ENCODE measurements at places on chromosomes 12 and 14.

DNA sequence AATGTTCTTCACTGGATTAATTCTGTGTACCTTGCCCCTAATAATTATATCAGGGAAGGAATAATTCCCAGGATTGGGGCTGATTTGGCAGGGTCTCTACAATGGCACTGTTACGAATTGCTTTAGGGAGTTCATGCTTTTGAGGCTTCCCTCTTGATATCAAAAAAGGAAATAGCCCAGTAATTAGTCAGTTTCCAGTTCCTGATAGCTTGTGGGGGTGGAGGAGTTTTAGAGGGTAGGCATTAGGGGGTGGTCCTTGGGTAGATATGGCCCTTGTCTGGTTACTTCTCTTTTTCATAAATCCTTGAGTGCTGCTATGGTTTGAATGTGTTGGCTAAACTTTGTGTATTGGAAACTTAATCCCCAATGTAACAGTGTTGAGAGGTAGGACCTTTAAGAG lies 6.1 kb upstream of the SRSF5 start:
- DNase-seq, result no peak

DNA sequence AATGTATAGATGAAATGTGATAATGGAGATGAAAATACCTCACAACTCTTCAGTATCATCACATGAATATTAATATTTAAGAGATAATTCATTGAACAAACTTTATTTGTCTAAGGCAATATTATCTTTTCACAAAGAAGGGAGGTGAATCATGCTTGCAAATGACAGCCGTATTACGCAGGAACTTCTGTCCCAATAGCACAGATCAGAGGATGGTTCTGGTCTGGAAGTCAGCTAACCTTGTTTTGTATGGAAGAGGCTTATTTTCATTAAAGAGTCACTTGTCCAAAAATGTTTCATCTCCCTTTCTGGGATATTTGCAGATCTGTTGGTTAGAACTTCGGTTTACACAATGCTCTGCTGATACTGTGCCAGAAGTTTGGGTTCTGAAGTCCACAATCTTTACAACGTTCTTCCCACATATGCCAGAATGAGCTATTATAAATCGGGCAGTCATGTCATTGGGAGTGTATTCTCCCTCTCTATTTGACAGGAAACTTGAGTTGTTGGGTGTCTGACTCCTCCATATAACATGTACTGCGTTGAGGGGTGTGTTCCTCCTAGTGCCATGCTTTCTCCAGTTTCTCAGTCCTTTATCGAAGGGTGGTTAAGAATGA lies 29.8 kb downstream of the YY1 start:
- DNase-seq, result no peak

DNA sequence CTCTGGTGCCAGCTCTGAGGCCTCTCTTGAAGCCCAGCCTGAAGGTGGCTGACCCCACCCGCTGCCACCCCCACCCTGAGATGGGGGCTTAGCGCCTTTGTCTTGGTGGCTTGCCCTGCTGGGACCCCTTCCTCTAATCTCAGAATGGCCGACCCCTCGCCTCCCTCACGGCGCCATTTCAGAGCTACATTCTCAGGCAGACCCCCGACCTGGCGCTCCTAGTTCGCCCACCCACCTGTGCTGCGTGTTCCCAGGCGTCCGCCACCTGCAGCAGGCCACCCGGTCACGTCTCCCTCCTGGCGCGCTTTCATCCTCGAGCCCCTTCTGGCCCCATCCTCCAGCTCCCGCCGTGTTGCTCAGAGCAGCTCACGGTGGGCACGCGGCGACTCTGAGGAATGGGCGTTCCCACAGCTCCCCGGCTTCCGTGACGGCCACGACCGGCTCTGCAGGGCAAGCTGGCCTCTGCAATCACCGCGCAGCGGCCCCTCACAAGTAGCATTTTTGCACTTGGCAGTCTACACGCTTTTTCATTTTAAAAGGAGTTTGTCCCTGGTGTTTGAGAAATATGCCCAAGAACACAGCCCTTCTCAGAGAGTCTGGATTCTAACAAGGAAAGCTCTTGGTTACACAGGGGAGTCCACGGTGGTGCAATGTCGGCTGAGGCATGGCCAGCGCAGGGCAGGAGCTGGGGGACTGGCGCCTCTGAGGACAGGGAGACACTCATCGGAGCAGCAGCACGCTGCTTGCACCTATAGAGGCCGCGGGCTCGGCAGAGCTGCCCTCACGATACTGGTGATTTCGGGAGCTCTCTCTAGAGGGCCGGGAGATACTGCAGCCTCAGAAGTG lies 105.7 kb upstream of the C14orf180 start:
- DNase-seq, result no peak

DNA sequence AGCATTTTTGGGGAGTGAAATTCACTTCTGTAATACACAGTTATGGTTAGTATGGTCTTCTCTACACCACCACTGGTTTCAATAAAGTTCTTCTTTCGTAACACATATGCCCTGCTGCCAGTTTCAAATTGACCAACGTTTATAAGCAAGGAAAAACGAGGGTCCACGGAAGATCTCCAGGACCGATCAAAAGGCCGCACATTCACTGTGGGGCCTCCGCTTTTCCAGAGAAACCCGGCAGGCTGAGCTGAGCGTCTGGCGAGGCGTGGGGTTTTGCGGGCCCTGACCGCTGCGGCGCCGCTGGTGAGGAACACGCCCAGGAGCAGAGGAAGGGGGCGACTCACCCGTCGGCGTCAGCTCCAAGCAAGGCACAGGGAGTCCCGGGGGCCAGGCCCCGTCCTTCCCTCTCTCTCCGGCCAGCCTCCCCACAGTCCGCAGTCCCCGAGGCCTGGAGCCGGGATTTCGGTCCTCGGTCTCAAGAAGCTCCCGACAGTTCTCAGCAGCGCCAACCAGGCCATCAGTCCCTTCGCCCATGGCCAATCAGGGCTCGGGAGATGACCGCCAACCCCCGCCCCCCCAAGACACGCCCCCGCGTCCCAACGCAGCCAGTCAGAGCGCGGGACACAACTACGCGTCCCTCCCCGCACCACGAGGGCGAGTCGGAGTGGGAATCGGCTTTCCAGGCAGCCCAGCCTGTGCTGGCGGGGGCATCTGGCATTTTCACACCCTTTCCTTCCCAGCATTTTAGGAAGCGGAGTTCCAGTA lies at the start of gene MTERF2:
TSS of gene MTERF2 (minus strand) at position 522 of the 765 bp plus-strand sequence. CDS start 8,432 bp downstream, outside the sequence.
- peak; percentile 83 for DNase-seq

GRCh38 chr14:85186082-85186481 lies 343.9 kb upstream of the FLRT2 start:
- DNase-seq, result no peak

DNA sequence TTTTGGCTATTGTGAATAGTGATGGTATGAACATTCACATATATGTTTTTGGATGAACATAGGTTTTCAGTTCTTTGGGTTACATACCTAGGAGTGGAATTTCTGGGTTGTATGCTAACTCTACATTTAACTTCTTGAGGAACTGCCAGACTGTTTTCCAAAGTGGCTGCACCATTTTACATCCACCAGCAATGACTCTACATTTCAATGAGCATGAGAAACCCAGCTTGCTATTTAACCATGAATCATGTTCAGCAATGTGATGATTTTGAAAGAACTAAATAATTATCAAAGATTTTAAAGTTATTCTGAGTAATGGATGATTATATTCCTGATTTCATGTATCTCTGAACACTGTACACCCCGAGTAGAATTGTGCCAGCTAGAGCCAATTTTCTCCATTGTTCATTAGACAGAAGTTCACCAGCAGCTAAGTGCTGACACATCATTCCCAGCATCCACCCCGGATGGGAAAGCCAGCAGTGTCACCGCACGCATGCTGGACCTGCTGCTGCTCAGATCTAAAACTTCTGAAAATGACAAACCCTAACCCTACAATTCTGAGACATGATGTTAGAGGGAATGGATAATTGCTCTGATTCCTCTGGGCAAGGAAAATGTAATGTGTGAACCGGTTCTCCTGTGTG lies 13.3 kb upstream of the ANAPC5 start:
- no peak for DNase-seq

DNA sequence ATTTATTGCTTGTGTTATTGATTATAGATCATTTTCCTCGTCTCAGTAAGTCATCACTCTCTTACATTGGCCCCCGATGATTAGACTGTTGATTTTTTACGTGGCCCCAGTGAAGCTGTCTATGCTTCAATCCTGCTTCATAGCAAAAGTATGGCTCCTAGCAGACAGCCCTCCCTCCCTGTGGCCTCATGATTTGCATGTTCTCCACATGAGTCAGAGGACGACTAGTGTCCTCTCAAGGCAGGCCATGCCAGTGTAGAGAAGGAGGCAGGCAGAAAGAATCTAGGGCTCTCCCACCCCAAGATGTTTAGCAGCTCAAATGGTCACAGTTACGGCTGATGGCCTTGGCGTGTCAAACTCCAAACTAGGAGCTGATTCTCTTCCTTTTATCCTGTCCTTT lies 59.6 kb downstream of the FIGNL2 start:
- no peak for DNase-seq

GRCh38 chr12:98653866-98654493 lies 8.9 kb downstream of the APAF1 start:
- DNase-seq, result peak; percentile 76

- no peak for DNase-seq
These were observed 369.3 kb downstream of the ETNK1 start for GRCh38 chr12:22994316-22994675.

DNA sequence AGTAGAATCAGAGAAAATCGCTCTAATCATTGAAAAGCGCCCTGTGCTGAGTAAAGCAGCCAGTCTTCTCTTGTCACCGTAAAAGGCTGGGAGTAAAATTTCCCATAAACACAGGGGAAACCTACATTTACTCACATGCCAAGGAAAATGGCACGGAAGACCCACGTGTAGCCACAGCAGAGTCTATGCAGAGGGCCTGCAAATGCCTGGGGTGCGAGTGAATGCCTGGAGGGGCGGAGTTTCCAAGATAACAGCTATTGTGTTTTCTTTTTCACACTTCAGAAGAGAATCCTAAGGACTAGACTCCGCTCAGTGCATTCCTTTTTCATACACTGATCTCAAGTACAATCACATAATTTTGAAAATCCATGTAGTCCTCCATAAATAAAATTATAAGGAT lies 159.9 kb upstream of the FOXN3 start:
- no peak for DNase-seq

All from hematopoietic multipotent progenitor cell treated with erythropoietin and hydrocortisone succinate and interleukin-3 and kit ligand, for 17 days (in vitro differentiated cells).